Heart right ventricle (tissue), 16 donors: ENCODE measurements at places on chromosomes 7 and 10. TPM values are rescaled to one million over a fixed set of nuclear protein-coding genes. Genes with fewer than 3 reads are reported as not detected.

GRCh38 chr10:78747401-78748234, 321.1 kb upstream of the ZMIZ1 start:
- DNase-seq: no peak

DNA sequence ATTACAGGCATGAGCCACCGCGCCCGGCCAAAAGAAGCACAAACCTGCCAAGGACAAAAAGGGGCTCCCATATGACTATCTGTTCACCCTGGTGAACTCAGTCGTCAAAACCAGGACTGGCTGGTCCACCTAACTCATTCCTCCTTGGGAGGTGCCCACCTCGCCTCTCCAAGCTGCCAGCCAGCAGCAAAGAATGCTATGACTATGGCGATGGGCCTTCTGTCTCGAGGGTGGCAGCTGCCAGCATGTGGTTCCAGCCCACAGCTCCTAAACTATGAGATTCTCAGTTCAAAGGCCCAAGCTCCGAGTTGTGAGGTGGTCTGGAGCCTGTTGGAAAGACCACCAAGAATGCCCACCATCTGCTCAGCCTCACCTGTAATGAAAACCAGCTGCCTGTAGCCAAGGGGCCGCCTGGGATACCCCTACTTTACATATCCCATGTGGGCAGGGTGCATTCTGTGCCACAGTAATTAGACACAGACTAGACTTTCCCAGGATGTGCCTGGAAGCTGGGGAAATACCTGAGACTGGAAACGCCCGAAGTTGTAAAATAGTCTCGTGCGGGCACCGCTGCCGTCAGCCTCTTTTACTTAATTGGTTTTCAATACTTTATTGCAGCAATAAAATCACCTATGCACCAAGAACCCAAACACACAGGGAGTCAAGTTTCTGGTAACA, 71.1 kb downstream of the ZRANB1 start:
- no peak for DNase-seq

GRCh38 chr10:99693933-99694583, 34.7 kb downstream of the ENTPD7 start:
- DNase-seq: no peak

- DNase-seq: no peak
Measured at GRCh38 chr7:121961089-121961867, 88.3 kb downstream of the PTPRZ1 start.

DNA sequence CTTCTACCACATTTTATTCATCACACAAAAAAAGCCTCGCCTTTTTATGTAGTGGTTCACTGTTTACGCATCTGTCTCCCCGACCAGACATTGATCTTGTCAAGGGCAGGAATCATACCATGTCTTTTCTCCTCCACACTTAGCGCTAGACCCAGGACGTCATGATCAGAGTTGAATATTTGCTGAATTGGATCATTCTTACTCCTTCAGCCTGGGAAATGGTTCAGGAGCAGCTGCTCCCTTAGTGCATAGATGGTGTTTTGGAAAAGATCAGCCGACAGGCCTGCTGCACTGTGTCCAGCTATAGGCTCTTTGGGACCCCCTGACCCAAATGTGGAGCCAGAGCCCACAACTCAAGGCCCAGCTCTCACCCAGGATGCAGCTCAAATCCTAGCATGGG, 249.1 kb upstream of the TMEM72 start:
- no peak for DNase-seq

- no peak for DNase-seq
Measured at GRCh38 chr7:85851571-85852193, 664.8 kb upstream of the SEMA3D start.

GLI3 gene
- 0.51 TPM for polyA plus RNA-seq
